ENCODE measurements at places on chromosomes 7 and 10.

GRCh38 chr7:158042156-158042880 lies 545.3 kb downstream of the PTPRN2 start:
- no peak for DNase-seq

- no peak for DNase-seq
Measured at GRCh38 chr7:82241356-82241755, 202.2 kb downstream of the CACNA2D1 start.

GRCh38 chr10:123681285-123681684 lies 15.1 kb downstream of the GPR26 start:
- DNase-seq: no peak

- DNase-seq: no peak
Measured at GRCh38 chr7:55248526-55248925, 116.6 kb upstream of the LANCL2 start.

- peak; percentile 56 for DNase-seq
Measured at GRCh38 chr10:91909117-91909677, at the start of gene FGFBP3. Gene FGFBP3 (minus strand): TSS chr10:91909486. CDS start chr10:91908969, 517 bp downstream.

GRCh38 chr7:95470452-95470851 lies 15.3 kb upstream of the ASB4 start:
- no peak for DNase-seq

DNA sequence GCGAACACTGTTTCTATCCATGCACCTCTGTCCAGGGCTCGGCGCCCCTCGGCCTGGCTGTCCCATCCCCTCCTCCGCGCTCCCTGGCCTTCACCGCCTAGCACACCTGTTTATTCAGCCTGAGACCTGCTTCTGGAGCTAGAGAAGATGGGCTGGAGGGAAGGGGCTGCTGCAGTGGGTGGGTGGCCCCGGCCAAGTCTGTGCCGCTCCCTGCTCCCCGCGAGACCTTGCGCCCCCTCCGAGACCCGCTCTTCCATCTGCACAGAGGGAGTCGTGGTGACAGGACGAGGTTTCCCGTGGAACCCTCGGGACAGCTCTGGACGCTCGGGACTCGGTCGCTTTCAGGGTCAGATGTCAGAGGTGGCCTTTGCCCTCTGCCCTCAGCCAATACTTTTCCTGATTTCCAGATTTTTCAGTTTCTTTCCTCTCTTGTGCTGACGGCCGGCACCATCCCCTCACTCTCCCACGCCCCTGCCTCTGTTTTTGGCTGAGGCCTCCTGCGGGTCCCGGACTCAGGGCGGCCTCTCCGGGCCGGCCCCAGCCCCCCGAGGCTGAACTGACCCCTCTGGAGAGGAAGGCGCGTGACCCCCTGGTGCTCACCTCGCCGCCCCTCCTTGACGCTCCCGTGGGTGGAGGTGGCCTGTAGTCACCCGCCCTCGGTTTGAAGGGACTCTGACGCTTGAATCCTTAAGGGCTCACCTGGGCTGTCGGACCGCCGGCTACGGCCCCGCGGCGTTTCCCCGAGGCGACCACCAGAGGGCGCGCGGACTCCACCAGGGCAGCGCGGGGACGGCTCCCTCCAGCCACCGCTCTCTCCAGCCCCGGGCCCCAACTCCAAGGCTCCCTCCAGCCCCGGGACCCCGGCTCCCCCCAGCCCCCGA lies 15.6 kb downstream of the SHH start:
- no peak for DNase-seq

GRCh38 chr10:102583435-102584417 lies 60.6 kb upstream of the TRIM8 start:
- DNase-seq: peak; percentile 86

- DNase-seq: no peak
Measured at GRCh38 chr10:46091828-46092523, 45.9 kb upstream of the MSMB start.

DNA sequence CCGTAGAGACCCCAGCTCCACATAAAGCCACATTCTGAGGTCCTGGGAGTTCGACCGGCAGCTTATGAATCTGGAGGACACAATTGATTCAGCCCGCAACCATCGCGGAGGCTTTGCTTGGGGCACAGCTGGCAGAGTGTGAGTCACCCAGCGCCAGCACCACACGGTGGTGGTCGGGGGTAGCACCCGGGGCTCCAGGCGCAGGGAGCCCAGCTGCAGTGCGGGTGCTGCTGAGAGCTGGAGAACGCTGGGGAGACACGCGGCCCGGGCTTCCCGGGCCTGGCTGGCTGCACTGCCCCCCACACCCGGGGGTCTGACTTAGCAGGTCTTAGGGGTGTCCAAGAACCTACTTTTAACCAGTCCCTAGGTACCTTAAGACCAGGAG lies 87.9 kb downstream of the PAXIP1 start:
- no peak for DNase-seq

GRCh38 chr10:69729326-69730048 lies 72.2 kb upstream of the COL13A1 start:
- DNase-seq: no peak

DNA sequence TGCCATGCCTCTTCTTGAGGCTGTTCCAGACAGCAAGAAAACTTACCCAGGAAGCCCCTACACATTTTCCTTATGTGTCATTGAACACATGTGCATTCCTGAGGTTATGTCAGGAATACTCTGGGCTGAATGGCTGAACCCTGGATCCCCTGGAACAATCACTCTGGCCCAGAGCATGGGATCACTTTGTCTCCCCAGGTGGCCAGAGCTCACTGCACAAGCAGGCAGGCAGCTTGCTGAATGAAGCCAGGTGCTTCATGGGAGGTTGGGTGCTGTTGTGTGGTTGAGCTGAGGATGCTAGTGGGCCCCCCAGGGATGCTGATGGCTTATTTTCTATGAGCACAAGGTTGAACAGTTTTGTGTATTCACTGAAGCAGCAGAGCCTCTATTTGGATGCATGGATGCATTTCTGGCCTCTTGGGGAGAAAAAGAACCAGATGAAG lies 54.7 kb upstream of the NPTX2 start:
- DNase-seq: no peak

- no peak for DNase-seq
Measured at GRCh38 chr10:101043363-101043707, 12.3 kb downstream of the SFXN3 start.

- no peak for DNase-seq
Measured at GRCh38 chr7:152677808-152678670, 2.1 kb upstream of the XRCC2 start.

DNA sequence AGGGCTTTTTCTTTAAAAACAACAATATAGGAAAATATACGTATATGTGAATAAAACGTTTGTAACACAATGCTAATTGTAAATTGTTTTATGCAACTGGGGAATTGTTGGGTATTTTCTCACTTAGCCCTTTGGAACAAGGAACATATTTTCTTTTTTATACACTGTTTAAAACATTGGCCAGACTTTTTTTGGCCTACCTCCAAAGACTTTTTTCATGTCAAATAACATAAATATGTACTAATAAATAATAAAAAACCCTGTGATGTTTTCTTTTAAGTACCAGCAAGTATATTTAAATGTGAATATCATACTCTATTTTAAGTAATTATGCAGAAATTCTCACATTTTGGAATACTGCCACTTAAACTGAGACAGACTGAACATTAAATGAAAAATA lies 15.7 kb downstream of the TMEM106B start:
- no peak for DNase-seq

GRCh38 chr10:129275886-129276285 lies 191.2 kb upstream of the MGMT start:
- no peak for DNase-seq

- DNase-seq: no peak
Measured at GRCh38 chr10:78341953-78342614, 308.4 kb downstream of the RPS24 start.

DNA sequence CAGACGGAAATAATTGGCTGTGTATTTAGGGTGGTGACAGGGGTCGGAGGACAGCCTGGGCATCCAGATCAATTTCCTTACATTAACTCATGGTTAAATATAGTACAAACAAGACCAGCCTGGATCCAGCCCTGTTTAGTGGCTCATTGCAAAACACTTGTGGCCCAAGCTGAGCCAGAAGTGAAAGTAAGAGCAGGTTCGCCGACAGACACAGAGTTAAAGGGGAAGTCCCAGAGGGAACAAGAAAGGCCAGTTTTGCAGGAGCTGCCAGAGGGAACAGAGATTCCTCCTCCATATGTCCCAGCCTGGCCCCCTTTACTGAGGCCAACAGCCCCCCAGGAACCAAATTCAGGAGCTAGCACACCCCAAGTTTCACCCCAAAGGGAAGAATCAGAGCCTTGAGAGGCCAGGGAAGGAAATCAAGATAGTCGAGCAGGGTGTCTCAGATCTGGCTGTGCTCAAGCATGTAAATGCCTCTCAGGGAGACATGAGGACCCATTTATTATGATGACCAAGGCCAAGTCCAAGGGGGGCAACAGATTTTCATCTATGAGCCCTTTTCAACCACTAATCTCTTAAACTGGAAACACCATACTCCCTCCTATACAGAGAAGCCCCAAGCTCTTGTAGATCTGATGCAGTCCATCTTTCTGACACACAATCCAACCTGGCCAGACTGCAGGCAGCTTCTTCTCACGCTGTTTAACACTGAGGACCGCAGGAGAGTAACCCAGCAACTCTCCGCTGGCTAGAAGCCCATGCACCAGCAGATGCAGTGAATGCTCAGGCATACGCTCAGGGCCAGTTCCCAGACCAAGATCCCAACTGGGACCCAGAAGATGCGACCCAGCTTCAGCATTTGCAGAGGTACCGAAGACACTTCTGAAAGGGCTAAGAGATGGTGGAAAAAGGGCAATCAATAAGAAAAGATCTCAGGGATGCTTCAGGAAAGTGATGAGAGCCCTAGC lies 15.9 kb upstream of the ADCK2 start:
- DNase-seq: no peak

DNA sequence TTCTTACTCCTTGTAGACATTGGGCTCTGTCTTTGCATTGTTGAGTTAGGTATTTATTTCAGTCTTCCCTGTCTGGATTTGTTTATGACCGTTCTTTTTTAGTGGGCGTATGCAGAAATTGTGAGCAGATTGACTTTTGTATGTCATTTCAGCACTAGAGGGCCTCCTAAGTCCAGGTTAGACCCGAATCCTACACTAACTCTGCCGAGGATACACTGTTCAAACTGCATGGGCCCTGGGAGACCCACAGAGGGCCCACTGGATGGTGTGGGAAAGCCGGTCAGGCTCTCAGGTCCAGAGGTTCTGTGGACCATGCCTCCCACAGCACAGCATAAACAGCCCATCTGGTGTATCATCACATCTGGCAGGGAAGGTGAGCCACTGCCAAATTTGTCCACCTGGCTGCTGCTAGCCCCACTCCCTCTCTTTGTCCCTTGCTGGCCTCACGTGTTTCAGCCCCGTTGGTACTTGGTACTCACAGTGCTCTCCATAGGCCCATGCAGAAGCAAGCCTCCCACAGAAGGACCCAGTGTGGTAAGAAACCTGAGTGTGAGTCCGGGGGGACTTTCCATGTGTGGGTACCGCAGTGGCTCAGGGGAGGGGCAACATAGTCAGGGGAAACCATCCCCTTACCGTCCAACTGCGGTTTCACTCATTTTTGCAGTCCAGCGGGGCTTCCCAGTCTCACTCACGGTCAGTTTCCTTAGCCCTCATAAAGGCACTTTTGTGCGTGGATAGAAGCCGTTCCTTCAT lies 112.8 kb downstream of the APBB1IP start:
- no peak for DNase-seq

- no peak for DNase-seq
Measured at GRCh38 chr7:48180981-48181380, 9.7 kb downstream of the ABCA13 start.

DNA sequence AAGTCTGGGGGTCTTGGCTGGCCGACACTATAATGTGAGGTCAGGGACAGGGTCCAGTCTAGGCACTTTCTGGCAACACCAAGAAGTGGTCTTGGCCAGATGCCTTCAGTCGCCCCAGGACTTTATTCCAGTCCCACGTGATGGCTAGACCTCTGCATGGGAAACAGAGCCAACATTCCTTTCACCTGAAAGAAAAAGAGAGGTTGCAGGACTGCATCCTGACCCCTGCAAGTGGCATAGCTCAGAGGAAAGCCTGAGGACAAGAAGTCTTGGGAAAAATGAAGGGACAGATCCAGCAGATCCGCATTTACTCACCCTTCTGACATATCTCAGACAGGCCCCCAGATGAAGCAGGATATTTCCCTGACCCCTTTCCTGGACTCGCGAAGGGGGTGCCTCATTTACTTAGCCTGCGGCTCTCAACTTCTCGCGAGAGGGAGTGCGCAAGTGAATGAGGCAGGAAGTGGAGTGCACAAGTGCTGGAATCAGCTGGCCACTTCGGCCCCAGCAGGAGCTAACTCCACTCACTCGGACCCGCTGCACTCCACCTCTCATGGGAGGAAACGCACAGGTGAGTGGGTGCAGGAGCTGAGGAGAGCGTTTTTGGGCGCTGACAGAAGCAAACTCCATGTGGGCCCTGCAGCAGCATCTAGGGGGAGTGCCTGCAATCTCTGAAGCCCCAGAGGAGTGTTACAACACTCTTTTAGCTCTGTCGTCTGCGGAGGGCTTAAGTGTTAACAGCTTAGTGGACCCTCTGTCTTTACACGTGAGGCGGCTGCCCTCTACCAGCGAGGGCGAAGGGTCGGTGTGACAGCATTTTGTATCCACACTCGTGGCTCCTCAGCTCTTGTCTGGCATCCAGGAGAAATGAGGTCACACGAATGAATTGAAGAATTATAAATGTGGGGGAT lies 916.2 kb upstream of the GHITM start:
- no peak for DNase-seq

- DNase-seq: no peak
Measured at GRCh38 chr7:82677493-82677892, 233.9 kb upstream of the CACNA2D1 start.

DNA sequence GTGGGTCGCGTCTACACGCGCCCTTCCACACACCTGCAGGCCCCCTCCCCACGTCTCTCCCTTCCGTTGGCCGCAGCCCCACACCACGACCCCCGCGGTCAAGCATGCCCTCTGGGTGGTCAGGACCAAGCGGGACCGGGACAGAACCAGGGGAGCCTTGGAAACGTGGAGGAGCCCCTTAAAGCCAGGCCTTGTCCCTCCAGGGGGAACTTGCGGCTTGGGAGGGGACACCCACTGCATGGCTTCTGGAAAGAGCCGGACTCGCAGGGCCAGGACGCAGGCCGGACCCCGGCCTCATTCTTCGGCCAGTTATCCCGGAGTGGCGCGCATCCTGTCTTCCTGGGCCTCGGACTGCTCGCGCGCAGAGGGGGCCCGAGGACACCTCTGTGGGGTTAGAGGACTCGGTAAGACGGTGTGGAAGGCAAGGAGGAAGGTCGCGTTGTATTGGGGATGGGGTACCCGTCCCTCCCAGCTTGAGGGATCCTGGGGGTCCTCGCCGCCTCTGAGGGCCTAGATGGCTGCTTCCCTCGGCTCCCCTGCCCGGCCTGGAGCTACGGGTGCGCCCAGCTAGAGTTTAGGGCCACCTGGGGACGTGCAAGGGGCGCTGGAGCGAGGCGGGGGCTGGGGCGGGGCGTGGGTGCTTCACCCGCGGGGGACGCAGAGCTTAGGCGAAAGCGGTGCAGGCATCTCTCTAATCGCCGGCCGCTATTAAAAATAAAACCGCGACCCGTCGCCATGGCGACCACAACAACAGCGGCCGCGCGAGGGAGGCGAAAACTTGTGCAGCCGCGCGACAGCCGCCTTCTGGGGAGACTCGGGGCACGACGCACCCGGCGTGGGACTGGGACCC lies 1.8 kb upstream of the PDGFA start:
- no peak for DNase-seq

Measured in NCI-H460 (cell line).